ENCODE measurements at places on chromosomes 2 and 18. TPM values are rescaled to one million over a fixed set of nuclear protein-coding genes. Genes with fewer than 3 reads are reported as not detected.

DNA sequence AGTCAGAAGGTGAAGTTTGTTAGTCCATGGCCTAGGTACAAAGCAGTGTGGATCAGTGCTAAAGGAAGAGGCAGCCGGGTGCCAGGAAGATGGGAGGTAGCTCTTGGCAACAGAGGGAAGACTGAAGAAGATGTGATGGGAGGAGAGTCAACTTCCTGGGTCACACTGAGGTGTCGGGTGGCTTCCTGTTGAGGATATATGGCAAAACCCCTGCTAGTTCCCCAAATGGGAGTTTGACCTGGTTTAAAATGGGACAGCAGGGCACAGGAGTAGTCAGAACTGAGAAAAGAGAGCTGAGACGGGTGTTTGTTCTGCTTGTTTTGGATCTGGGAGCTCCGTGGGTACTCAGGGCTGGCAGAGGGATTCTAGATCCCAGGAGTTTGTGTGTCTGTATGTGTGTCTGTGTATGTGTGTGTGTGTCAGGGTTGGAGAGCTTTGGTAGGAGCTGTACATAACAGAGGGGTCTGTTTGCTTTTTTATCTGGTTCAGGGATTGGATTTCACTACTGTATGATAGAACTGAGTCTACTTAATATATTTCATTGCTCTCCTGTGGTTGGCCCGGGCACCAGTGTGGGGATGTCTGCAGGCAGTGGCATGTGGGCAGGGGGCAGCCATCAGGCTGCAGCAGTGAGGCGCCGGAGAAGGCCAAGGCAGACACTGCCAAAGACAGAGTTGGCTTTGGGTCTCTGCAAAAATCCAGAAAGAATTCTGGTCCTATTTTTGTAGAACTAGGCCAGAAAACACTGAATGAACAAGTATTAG lies 17.1 kb downstream of the MXD1 start:
- DNase-seq: no peak

GRCh38 chr2:74357627-74358026 lies 14.4 kb upstream of the SLC4A5 start:
- DNase-seq: no peak

- peak; percentile 71 for DNase-seq
Observed at GRCh38 chr2:224946895-224947294, 95.4 kb downstream of the DOCK10 start.

DNA sequence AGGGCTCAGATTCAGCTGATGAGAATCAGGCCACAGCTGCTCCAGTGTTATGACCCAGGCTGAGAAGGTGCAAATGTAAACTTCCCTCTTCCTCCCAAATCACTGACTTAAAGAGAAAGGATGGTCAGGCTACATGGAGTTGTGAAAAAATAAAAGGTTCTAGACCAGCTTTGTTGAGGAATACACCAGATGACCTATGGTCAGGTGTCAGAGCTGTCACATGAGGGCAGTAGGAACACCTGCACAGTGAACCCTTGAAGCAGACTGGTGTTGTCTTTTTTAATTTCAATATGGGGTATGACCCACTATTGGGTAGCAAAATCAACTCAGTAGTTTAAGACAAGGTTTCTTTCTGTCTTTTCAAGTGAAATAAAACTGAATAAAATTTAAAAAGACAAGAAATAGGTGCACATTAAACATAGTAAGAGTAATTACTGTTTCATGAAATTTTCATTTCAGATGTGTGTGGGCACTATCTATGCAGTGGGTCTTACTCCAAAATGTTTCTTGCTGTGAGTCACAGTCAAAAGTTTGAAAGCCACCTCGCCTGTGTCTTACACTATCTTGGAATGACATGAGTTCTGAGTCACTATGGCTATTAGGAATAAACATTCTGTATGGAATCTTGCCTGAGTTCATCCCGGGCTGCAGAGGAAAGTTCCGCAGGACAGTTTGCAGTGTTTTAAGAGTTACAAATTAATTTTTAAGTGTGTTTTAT lies 83.6 kb downstream of the ACVR1 start:
- peak; percentile 78 for DNase-seq

- no peak for DNase-seq
Observed at GRCh38 chr2:195594248-195594647, 62.8 kb upstream of the SLC39A10 start.

GRCh38 chr2:203688798-203689197 lies 17.6 kb upstream of the CD28 start:
- DNase-seq: peak; percentile 54

- DNase-seq: no peak
Observed at GRCh38 chr2:196914867-196915460, 11.5 kb downstream of the PGAP1 start.

- DNase-seq: no peak
Observed at GRCh38 chr2:235418918-235419317, 74.9 kb upstream of the AGAP1 start.

DNA sequence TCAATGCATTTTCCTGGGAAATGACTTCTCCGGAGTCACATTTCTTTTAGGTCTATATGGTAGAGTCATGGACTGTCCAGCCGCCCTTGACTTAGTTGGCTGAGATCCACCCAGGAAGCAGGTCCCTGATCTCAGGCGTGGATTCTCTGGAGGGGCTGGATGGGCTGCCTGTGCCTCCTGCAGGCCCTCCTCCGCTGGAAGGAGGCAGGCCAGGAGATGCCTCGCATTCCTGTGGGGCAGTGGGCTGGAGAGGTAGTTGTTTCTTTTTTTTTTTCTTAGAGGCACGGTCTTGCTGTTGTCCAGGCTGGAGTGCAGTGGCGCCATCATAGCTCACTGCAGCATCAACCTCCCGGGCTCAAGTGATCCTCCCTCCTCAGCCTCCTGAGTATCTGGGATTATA lies 129.0 kb upstream of the MYCN start:
- no peak for DNase-seq

DNA sequence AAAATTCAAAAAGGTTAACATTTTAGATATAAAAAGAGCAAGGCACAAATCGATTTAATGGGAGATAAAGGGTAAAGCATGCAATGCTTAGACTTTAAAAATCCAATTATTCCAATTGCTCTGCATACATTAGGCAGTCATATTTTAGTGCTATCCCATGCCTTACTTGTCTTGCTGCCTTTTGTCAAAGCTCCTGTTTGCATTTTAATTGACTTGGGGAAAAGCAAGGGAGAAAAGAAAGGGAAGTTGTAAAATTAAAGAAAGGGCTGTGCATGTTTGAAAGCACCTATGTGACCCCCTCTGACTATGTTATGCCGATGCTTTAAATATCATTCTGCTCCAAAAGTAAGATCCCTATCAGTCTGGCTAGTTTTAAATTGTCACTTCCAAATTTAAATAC lies 193.7 kb upstream of the VWC2L start:
- DNase-seq: no peak

GRCh38 chr2:176449852-176450251 lies 180.6 kb downstream of the MTX2 start:
- DNase-seq: no peak

DNA sequence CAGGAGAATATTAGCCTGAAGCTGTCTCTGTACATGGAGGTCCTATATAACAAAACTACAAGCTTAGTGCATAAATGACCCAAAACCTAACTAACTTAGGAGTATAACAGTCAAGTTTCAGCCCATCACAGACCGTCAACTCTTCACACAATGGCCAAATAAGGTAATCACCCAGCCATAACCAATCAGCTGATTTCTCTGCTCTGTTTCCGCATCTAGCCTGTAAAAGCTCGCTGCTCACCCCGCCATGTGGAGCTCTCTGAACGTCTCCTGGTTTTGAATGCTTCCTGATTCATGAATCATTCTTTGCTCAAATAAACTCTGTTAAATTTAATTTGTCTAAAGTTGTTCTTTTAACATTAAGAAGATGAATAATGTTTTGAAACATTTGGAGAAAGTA lies 593.6 kb downstream of the TMX3 start:
- DNase-seq: no peak

The EML6 gene
- total RNA-seq: 0.26 TPM

The HOXD9 gene
- total RNA-seq: 2.3 TPM

The OTX1 gene
- total RNA-seq: 0.41 TPM

The VAMP5 gene
- 60.8 TPM for total RNA-seq

The EMILIN1 gene
- total RNA-seq: 154 TPM

The AGPS gene
- 39.9 TPM for total RNA-seq

The MOCOS gene
- total RNA-seq: 3.1 TPM

The SH2D6 gene
- 0.39 TPM for total RNA-seq

The CRYGC gene
- total RNA-seq: not detected

The G6PC2 gene
- total RNA-seq: not detected

The SAG gene
- total RNA-seq: not detected
